Esophagus squamous epithelium (tissue), 5 donors: ENCODE measurements at places on chromosomes 16 and 17.
A peak's percentile ranks its signal among the peaks of the same experiment; 100 is the strongest.

DNA sequence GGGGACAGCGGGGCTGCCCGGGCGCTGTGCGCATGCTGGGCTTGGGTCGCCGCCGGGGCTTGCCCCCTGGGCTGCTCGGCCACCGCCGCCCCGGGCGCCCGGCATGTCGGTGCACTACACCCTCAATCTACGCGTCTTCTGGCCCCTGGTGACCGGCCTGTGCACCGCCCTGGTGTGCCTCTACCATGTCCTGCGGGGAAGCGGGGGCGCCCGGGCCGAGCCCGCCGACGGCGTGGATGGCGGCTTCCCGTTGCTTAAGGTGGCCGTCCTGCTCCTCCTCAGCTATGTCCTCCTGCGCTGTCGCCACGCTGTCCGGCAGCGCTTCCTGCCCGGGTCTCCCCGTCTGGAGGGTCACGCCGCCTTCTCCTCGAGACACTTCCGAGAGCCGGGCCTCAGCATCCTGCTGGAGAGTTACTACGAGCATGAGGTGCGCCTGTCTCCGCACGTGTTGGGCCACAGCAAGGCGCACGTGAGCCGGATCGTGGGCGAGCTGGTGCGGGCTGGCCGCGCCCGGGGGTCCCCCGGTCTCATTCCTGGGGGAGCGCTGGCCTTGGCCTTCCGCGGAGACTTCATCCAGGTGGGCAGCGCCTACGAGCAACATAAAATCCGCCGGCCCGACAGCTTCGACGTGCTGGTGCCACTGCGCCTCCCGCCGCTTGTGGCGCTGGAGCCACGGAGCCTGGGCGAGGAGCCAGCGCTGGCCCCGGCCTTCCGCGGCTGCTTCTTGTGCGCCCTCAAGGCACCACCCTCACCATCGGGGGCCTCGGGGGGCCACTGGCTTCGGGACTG lies 789 bp downstream of the ITPRIPL2 start:
- H3K36me3 ChIP-seq = no peaks in the 10 kb centered on the region
- peak overlapping the region; percentile 69 for H3K4me3 ChIP-seq
- H3K4me1 ChIP-seq = peaks cover 71% of the 10 kb centered on the region
- peak overlapping the region; percentile 97 for H3K27ac ChIP-seq
- DNase-seq = no peak

DNA sequence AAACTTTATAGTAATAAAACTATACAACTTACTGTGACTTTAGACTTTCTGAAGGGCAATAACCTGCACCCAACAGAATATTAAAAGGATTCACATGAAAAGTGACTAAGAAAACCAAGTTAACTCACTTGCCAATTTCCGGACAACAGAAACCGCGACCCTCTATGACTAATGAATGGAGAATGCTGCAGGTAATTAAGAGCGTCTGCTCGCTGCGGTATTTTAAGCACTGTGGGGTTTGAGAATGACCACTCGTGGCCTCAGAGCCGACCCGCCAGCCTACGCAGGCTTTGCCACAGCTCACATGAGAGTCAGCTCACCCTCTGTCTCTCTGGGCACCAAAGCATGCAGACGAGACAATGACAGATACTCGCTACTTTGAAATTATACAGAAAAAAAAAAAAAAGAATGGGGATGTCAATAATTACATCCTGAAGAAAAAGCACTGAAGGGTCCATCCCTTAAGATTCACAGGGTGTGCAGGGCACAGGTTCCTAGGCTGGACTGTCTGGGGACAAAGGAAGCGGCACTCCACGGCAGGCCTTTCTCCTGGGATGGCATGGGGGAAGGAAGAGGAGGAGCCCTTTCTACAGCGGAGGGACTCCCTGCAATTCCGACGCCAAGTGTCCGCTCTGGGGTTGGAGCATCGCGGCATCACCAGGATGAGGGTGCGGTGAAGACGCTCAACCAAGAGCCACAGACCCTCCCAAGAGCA lies 35.0 kb downstream of the ZCCHC14 start:
- no peak for DNase-seq
- H3K36me3 ChIP-seq = peaks cover 6% of the 10 kb centered on the region
- peaks cover 17% of the 10 kb centered on the region for H3K4me1 ChIP-seq
- H3K27me3 ChIP-seq = no peaks in the 10 kb centered on the region
- H3K27ac ChIP-seq = no peak overlapping the region

DNA sequence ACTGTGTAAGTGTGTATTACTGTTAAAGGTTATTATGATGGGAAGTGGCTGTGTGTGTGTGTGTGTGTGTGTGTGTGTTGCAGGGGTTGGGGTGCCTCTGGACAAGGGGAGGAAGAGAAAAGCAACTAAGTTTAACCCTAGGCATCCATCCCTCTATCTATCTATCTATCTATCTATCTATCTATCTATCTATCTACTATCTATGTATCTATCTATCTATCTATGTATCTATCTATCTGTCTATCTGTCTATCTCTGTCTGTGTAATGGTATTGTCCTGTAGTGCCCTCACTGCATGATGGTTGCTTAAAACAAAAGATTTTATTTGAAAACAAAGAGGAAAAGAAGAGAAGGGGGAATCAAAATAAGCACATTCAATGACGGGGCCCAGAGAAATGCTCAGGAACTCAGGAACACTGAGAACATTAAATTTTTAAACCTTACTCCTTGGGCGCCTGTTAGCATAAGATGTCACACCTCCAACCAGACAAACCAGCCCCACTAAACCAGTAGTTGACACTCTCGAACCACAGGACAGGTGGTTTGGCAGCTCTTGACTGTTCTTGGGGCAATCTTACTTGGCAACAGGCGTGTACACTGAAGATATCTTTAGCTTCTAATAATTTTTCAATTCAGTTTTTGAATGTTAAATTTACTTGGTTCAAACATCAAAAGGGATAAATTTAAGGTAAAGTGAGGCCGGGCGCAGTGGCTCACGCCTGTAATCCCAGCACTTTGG lies 5.1 kb upstream of the RPL26 start:
- no peaks in the 10 kb centered on the region for H3K36me3 ChIP-seq
- H3K27me3 ChIP-seq = no peaks in the 10 kb centered on the region
- peaks cover 54% of the 10 kb centered on the region for H3K4me1 ChIP-seq
- H3K4me3 ChIP-seq = no peak overlapping the region

DNA sequence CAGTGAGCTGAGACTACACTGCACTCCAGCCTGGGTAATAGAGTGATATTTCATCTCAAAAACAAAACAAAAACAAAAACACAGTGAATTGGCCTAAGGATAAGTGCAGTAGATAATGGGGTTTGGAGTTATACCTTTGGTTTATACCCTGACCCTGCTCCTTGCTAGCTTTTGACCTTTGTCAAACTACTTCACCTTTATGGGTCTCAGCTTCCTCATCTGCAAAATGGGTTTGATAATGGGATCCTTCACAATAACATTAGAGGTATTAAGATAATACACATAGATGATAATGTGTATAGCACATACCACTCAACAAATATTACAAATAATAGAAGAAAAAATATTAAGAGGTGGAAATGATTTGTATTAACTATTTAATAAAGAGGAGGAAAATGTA lies 85.9 kb downstream of the STXBP4 start:
- H3K4me3 ChIP-seq = no peak overlapping the region
- no peaks in the 10 kb centered on the region for H3K36me3 ChIP-seq
- no peak for DNase-seq
- no peaks in the 10 kb centered on the region for H3K27me3 ChIP-seq

GRCh38 chr17:58976541-58976940 lies 130.1 kb downstream of the TRIM37 start:
- no peaks in the 10 kb centered on the region for H3K36me3 ChIP-seq
- H3K4me3 ChIP-seq = no peak overlapping the region
- DNase-seq = no peak

GRCh38 chr17:40218740-40219593 lies at the start of gene WIPF2:
Gene WIPF2, plus strand, starts transcription at chr17:40219304. Its CDS starts 37,156 bp downstream, at chr17:40256460.
- H3K4me3 ChIP-seq = peak within 1 kb of the TSS; percentile 83
- no peaks in the 10 kb centered on the region for H3K27me3 ChIP-seq
- DNase-seq = peak; percentile 80
- H3K27ac ChIP-seq = peak within 1 kb of the TSS; percentile 96
- no peaks in the 10 kb centered on the region for H3K36me3 ChIP-seq

DNA sequence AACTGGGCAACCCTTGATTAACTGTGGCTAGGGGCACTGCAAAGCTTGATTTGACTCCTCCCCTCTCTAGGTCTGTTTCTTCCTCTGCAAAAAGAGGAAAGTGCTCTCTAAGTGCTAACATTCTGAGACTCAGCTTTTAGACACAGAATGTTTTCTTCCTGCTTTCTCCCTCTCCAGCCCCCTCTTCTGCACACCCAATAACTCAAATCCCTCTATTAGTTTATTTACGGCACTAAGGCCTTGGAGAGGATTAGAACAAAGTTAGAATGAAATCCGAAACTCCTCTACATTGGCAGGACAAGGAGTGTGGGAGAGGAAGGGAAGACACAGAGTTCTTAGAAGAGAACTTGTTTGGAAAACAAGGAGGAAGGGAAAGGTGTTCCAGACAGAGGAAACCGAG lies 3.3 kb upstream of the SBK1 start:
- H3K27ac ChIP-seq = no peak overlapping the region
- H3K4me1 ChIP-seq = peaks cover 15% of the 10 kb centered on the region
- no peaks in the 10 kb centered on the region for H3K27me3 ChIP-seq

GRCh38 chr16:57764341-57765159 lies 29.0 kb downstream of the KATNB1 start:
- H3K4me3 ChIP-seq = no peak overlapping the region
- peaks cover 13% of the 10 kb centered on the region for H3K36me3 ChIP-seq
- H3K27me3 ChIP-seq = no peaks in the 10 kb centered on the region

DNA sequence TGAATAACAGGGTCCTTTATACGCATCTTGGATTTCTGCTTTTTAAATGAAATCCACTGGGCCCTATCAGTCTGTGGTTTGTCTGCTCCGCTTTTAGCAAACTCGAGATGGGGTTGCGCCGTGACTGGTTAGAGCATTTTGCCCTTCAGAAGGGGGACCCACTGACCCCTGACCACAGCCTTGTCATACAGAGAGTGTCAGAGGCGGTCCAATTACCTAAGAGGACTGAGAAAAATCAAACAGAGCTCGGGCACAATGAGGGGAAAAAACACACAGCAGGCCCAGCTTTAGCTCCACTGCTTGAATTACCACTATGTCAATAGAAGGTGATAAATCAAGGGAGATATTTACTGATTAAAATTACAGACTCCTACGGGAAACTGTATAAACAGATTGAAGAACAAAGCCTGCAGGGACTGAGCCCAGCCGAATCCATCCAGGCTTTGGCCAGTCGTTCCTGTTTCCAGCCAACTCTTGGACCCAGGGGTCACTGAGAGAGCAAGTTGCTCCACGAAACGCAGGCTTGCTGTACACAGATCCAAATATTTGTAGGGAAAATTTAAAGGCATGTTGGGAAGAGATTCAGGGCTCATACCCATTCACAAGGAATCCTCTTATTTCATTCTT lies 131.9 kb upstream of the ZFHX3 start:
- H3K4me1 ChIP-seq = no peaks in the 10 kb centered on the region
- no peaks in the 10 kb centered on the region for H3K36me3 ChIP-seq
- no peak overlapping the region for H3K4me3 ChIP-seq
